CD4-positive, alpha-beta T cell (primary cell): ENCODE measurements at places on chromosomes 11 and 22.

DNA sequence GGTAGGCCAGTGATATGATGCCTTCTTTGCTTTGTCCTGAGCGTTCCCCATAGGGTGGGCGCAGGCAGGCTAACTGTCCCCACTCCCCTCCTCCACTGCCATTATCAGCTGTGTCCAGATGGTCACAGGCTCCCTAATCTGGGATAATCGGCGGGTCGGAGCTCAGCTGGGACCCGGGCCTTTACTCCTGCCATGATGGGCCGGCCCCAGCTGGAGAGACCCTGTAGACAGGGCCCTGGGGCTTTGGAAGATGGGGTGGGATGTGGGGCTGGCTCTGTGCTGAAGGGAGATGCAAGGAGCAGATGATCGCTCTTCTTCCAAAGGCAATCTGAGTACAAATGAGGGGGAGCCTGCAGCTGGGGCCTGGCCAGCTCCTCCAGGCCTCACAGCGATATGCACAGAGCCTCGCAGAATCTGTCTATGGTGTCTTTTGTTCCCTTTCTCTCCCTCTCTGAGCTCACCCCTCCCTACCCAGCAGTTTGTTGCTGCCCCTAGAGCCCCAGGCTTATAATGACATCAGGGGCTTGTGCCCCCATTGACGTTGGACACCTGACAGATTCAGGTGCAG, 11.9 kb downstream of the KLHL35 start:
- no peaks in the 10 kb centered on the region for H3K27me3 ChIP-seq
- H3K27ac ChIP-seq = no peak overlapping the region
- H3K36me3 ChIP-seq = peaks cover 16% of the 10 kb centered on the region

DNA sequence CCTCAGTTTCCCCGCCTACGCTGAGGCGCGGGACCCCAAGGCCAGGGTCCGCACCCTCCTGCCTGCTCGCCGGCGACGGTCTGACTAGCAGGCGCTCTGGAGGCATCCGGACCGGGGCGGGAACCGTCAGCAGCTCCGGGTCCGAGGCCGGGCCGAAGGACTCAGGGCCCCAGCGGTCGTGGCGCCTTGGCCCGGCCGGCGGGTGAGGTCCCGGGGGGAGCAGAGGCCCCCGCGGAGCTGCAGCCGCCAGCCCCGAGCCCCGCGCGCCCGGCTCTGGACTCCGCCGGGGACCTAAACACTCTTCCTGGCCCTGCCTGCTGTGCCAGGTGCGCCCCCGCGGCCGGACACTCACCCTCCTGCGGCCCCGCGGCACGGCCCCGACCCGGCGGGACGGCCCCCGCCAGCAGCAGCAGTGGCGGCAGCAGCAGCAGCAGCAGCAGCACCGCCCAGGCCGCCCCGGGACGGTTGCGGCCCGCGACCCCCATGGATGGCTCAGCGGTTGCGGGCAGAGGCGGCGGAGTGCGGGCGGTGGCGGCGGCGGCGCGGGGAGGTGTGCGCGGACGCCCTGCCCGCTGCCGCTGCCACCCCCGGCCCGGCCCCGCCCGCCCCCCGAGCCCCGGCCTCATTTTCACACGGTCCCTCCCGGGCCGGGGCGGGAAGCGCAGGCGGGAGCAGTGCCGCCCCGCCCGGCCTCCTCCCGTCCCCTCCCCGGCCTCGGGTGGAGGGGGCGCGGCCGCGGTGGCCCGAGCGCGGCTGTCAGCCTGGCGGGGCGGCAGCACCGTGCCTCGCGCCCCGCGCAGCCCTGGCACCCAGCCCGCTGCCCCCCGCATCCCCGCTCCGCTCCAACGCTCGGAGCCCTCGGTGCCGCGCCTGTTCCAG, at the start of gene SCUBE2:
TSS of gene SCUBE2 (minus strand) at position 556 of the 879 bp plus-strand sequence. CDS start at position 485, 71 bp downstream.
- H3K4me1 ChIP-seq = peaks cover 7% of the 10 kb centered on the region
- peaks cover 44% of the 10 kb centered on the region for H3K27me3 ChIP-seq
- H3K36me3 ChIP-seq = no peaks in the 10 kb centered on the region
- no peak for DNase-seq
- no peak within 1 kb of the TSS for H3K27ac ChIP-seq

- no peak for DNase-seq
- H3K4me1 ChIP-seq = peaks cover 75% of the 10 kb centered on the region
- peaks cover 23% of the 10 kb centered on the region for H3K36me3 ChIP-seq
- H3K27me3 ChIP-seq = no peaks in the 10 kb centered on the region
These were observed 13.8 kb downstream of the TOM1 start for GRCh38 chr22:35313311-35314121.

- DNase-seq = no peak
- no peak overlapping the region for H3K27ac ChIP-seq
- H3K27me3 ChIP-seq = no peaks in the 10 kb centered on the region
- H3K4me1 ChIP-seq = no peaks in the 10 kb centered on the region
- H3K4me3 ChIP-seq = no peak overlapping the region
- H3K36me3 ChIP-seq = no peaks in the 10 kb centered on the region
These were observed 31.1 kb downstream of the SMCO4 start for GRCh38 chr11:93512073-93512475.

DNA sequence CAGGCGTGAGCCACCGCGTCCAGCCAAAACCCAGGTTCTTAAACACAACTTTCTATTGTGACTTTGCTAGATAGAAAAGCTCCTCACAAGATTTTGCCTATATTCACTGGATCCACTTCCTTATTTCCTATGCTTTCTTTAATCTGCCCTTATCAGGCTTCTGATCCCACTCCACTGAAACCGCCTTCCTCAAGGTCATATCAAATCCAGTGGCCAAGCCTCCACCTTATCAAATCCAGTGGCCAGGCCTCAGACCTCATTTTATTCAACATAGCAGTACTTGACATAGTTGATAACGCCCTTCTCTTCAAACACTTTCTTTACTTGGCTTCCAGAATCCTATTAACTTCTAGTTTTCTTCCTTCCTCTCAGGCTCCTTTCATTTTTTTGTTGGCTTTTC, 29.5 kb downstream of the DIXDC1 start:
- no peak overlapping the region for H3K27ac ChIP-seq
- no peaks in the 10 kb centered on the region for H3K4me1 ChIP-seq
- no peak overlapping the region for H3K4me3 ChIP-seq
- no peaks in the 10 kb centered on the region for H3K36me3 ChIP-seq
- no peaks in the 10 kb centered on the region for H3K27me3 ChIP-seq

- no peak within 1 kb of the TSS for H3K27ac ChIP-seq
- H3K36me3 ChIP-seq = no peaks in the 10 kb centered on the region
- DNase-seq = no peak
- H3K4me3 ChIP-seq = no peak within 1 kb of the TSS
- H3K27me3 ChIP-seq = peaks cover 6% of the 10 kb centered on the region
- no peaks in the 10 kb centered on the region for H3K4me1 ChIP-seq
These were observed at the start of gene OR6A2 for GRCh38 chr11:6799402-6799801. OR6A2 (minus strand) TSS chr11:6799689; CDS start chr11:6795708, 3,981 bp downstream.

DNA sequence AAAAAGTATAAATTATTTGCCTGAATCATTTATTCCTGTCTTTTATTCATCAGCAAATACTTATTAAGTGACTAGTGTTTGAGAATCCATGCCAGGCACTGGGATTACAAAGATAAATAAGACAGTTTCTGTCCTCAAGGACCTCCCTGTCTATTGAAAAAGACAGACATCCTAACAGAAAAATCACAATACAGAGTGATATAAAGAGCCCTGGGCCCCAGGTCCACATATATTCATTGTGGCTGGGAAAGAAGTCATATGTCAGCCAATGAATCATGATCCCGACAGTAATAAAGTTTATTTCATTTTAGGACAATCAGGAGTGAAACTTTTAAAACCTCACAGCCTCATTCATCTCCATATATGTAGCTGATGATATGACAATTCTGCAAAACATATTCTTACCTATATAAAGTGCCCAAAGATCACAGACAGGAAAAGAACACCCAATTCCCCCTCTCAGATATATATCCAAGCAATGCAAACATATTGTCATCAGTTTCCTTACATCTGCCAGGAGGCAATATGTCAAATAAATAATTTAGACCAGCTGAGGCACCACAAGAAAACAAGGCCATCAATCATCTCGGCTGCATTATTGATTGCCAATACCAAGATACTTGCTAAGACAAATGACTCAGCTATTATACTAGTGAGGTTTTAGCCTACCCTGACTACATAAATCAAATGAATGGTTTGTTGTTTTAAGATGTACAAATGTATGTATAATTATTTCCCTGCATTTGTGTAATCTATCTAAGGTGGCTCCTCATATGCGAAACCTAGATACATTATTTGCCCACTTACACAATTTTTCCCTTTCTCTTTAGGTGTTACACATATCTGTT, 590.9 kb upstream of the API5 start:
- no peak overlapping the region for H3K27ac ChIP-seq
- no peaks in the 10 kb centered on the region for H3K27me3 ChIP-seq
- no peak for DNase-seq

DNA sequence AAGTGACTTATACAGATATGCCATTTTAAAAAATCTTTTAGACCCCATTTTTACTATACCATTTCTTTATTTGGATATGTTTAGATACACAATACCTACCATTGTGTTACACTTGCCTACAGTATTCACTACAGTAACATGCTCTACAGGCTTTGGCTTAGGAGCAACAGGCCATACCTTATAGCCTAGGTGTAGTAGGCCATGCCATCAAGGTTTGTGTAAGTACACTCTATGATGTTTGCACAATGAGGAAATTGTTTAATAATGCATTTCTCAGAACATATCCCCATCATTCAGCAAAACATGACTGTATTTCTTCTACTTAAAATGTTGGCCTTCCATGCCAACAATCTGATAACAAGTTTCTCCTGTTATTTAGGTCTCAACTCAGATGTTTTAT, 1559.5 kb upstream of the TENM4 start:
- H3K36me3 ChIP-seq = no peaks in the 10 kb centered on the region
- no peak overlapping the region for H3K4me3 ChIP-seq
- no peaks in the 10 kb centered on the region for H3K4me1 ChIP-seq
- no peak for DNase-seq

GRCh38 chr22:45019861-45020655, 10.3 kb upstream of the PHF21B start:
- DNase-seq = no peak
- H3K4me3 ChIP-seq = no peak overlapping the region
- H3K36me3 ChIP-seq = no peaks in the 10 kb centered on the region
- no peaks in the 10 kb centered on the region for H3K4me1 ChIP-seq
- no peak overlapping the region for H3K27ac ChIP-seq

- peaks cover 4% of the 10 kb centered on the region for H3K4me1 ChIP-seq
- H3K27me3 ChIP-seq = no peaks in the 10 kb centered on the region
- DNase-seq = no peak
- H3K36me3 ChIP-seq = no peaks in the 10 kb centered on the region
- no peak overlapping the region for H3K4me3 ChIP-seq
These were observed 76.1 kb downstream of the PPFIBP2 start for GRCh38 chr11:7589861-7590260.

DNA sequence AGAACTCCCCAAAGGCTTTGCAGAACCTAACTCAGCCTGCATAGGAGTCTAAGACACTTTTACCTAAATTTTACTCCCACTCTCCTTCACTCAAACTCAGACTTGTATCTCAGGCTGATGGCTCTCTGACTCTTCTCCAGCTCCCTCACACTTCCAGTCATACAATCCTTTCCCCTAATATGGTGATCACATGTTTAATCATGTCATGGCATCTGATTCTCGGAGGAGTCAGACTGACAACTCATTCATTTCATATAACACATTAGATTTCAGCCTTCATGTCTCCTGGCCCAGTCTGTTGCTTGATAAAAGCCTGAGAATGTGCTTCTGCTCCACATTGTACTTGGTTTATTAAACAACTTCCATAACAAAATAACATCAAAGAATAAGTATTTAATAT, 1503.9 kb upstream of the TENM4 start:
- no peaks in the 10 kb centered on the region for H3K36me3 ChIP-seq
- H3K4me3 ChIP-seq = no peak overlapping the region
- no peak for DNase-seq
- no peak overlapping the region for H3K27ac ChIP-seq

- H3K36me3 ChIP-seq = no peaks in the 10 kb centered on the region
- no peaks in the 10 kb centered on the region for H3K27me3 ChIP-seq
- DNase-seq = no peak
- no peak overlapping the region for H3K4me3 ChIP-seq
These were observed 56.1 kb downstream of the KIAA1671 start for GRCh38 chr22:25008666-25009065.

DNA sequence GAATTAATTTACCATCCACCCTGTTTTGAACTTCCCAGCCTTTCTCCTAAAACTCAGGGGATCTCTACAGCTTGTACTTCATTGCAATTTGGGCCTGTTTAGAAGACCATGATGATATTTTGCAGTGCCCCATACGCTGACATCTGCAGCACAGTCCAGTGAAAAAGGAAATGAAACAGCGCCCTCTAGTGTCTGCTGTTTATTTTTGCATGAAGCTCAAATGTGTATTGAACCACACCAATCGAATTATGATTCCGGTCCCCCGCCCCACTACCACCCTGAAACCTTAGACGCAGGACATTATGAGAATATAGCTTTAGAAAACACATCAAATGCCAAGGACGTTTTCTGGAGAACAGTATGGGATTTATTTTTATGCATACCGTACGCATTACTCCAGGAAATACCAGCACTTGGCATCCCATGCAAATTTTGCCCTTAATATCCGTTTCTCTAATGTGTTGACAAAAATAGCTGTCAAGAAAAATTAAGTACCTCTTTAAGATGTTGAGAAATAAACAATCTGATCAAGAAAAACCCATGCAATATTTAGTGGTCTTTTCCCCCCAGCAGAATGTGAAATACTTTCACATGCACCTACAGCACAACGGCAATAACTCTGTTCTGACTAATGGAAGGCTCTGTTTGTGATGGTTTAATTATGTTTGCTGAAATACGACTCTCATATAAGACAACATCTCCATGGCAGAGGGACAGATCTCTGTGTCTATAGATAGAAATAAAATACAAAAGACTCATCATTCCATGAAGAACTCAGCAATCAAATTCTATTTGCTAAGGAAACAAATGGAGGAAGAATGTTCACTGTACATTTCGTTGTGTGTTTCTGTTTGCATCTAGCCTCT, 93.9 kb downstream of the TECTA start:
- peaks cover 12% of the 10 kb centered on the region for H3K27me3 ChIP-seq
- H3K4me1 ChIP-seq = no peaks in the 10 kb centered on the region
- peak; percentile 81 for DNase-seq
- H3K4me3 ChIP-seq = no peak overlapping the region

- no peak overlapping the region for H3K27ac ChIP-seq
- no peak for DNase-seq
- H3K4me3 ChIP-seq = no peak overlapping the region
- H3K4me1 ChIP-seq = no peaks in the 10 kb centered on the region
These were observed 52.2 kb downstream of the PRDM10 start for GRCh38 chr11:129950101-129951091.

DNA sequence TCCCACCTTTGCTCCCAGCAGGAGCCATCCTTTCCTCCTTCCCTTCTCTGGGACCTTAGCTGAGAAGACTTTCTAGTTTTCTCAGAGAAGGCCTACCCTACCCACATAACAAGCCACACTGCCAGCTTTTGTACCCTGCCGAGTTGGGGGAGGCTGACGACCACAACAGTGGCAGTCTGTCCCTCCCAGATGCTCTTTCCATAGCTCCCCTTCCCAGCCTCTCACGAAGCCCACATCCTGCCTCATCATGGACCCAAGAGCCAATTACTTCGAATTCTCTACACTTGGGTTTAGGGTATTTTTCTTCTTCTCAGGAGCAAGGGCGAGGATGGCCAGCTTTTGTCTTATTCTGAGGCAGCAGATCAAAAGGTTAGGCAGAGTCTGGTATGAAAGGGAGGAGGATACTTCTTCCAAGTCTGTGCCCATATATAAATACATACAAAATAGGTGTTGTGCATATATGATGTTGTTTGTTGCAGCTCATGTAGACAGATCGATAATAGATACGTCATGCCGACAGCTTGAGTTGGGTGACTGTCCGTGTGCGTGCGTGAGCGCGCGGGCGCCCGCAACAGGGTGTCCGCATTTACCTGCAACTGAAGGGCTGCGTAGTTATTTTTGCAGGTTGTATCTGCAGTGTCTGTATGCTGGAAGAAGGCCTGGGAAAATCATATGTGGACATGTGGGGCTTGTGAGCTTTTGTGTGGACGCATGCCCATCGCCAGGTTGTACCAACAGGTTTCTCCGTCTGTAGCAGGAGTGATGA, 846 bp upstream of the NRGN start:
- no peak for DNase-seq
- H3K27me3 ChIP-seq = no peaks in the 10 kb centered on the region
- peaks cover 16% of the 10 kb centered on the region for H3K4me1 ChIP-seq
- no peaks in the 10 kb centered on the region for H3K36me3 ChIP-seq
